ENCODE measurements at places on chromosomes 6 and 20.
A peak's percentile ranks its signal among the peaks of the same experiment; 100 is the strongest.

GRCh38 chr20:4949833-4950178 is 51.5 kb downstream of the SLC23A2 start:
- no peaks in the 10 kb centered on the region for H3K4me1 ChIP-seq
- DNase-seq = peak; percentile 33
- no peaks in the 10 kb centered on the region for H3K27me3 ChIP-seq
- no peaks in the 10 kb centered on the region for H3K36me3 ChIP-seq
- no peak overlapping the region for H3K27ac ChIP-seq

- H3K36me3 ChIP-seq = no peaks in the 10 kb centered on the region
- peak overlapping the region; percentile 50 for H3K27ac ChIP-seq
- no peaks in the 10 kb centered on the region for H3K4me1 ChIP-seq
- DNase-seq = no peak
- H3K4me3 ChIP-seq = no peak overlapping the region
Observed at GRCh38 chr6:111804627-111805235, 68.5 kb downstream of the FYN start.

DNA sequence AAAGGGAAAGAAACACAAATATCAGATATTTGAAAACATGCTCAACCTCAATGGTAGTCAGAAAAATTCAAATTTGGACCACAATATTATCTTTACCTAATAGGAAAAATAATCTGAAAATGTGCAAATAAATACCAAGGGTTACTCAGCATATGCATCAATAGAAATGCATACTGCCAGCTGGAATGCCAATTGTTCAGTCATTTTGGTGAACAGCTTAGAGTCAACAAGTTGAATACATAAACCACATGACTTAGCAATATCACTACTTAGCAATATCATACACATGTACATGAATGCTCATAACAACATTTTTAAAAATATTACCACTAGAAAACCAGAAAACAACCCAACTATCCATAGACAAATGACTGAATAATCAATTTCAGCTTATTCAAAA is 212.7 kb downstream of the PTPRK start:
- no peak overlapping the region for H3K27ac ChIP-seq
- no peak overlapping the region for H3K4me3 ChIP-seq
- no peaks in the 10 kb centered on the region for H3K36me3 ChIP-seq
- no peaks in the 10 kb centered on the region for H3K4me1 ChIP-seq
- no peaks in the 10 kb centered on the region for H3K27me3 ChIP-seq

DNA sequence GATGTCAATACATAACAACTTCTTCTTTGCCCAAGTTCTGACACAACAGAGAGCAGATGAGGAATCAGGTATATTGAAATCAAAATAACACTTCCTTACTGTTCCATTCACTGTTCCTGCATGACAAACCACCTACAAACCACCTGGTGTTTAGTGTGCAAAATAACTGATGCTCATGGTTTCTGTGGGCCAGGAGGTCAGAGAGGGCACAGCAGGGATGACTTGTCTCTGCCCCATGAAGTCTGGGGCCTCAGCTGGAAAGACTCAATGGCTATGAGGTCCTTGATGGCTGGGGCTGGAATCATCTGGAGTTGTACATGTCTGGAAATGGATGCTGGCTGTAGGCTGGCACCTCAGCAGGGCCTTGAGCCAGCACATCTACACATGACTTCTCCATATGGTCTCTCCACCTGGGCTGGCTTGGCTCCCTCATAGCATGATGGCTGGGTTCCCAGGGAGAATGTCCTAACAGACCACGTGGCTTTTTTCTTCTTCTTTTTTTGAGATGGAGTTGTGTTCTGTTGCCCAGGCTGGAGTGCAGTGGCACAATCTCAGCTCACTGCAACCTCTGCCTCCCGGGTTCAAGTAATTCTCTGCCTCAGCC is 7.4 kb upstream of the COX4I2 start:
- no peak overlapping the region for H3K27ac ChIP-seq
- H3K27me3 ChIP-seq = no peaks in the 10 kb centered on the region
- no peaks in the 10 kb centered on the region for H3K36me3 ChIP-seq
- no peak overlapping the region for H3K4me3 ChIP-seq
- no peak for DNase-seq
- H3K4me1 ChIP-seq = no peaks in the 10 kb centered on the region

- H3K27me3 ChIP-seq = no peaks in the 10 kb centered on the region
- DNase-seq = no peak
- no peak overlapping the region for H3K27ac ChIP-seq
Observed at GRCh38 chr6:140812636-140813035, 1320.1 kb upstream of the GJE1 start.

DNA sequence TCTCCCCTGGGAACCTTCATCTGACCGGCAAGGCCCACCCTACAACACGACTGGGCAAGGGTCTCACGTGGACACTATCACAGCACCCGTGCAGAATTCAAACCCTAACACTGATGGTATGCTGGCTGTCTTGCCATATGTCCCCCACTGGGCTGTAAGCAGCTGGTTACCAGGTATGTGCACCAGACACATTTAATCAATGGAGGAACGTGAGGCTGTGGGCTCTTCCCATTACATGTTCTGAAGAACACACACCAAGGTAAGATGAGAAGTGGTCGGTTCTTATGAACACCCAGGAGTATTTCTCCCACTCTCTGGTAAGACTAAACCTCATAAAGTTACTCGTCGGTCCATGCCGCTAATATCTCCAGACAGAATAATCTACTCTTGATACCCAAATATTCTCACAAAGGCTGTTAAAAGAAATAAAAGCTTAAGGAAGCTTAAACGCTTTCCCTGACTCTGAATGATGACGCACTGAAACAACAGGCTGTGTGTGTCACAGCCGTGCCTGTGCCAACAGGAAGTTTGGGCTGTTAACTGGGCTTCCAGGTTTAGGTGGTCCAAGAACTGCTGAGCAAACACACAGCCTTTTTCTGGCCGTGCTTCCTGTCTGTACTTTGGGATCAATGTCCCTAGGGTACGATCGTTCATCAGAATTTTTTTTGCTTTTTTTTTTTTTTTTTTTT is 75.3 kb downstream of the SLC23A2 start:
- H3K4me3 ChIP-seq = no peak overlapping the region
- peak overlapping the region; percentile 30 for H3K27ac ChIP-seq
- DNase-seq = peak; percentile 72
- H3K36me3 ChIP-seq = no peaks in the 10 kb centered on the region

- no peaks in the 10 kb centered on the region for H3K36me3 ChIP-seq
- H3K27ac ChIP-seq = peak overlapping the region; percentile 3
- no peaks in the 10 kb centered on the region for H3K27me3 ChIP-seq
- H3K4me3 ChIP-seq = no peak overlapping the region
Observed at GRCh38 chr6:135901774-135902524, 50.4 kb downstream of the PDE7B start.

DNA sequence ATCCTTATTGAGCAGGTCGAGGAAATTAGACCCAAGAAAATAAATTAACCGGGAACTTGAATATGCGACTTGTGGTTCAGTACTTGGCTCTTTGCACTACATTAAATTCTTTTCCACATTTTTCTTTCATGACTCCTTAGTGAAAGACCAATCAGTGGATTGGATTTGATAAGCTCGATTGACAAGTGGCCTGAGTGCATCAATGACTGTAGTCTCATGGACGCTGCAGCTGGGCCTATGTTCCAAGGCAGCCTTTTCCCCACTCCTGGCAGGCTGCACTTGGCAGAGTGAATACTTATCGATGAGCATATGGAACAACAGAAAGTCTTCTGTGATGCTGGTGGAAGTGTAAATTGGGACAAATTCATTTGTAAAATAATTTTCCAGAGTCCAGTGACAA is 210.8 kb upstream of the EXOC2 start:
- no peaks in the 10 kb centered on the region for H3K36me3 ChIP-seq
- no peaks in the 10 kb centered on the region for H3K27me3 ChIP-seq
- H3K27ac ChIP-seq = no peak overlapping the region
- no peaks in the 10 kb centered on the region for H3K4me1 ChIP-seq
- H3K4me3 ChIP-seq = no peak overlapping the region
- DNase-seq = no peak

DNA sequence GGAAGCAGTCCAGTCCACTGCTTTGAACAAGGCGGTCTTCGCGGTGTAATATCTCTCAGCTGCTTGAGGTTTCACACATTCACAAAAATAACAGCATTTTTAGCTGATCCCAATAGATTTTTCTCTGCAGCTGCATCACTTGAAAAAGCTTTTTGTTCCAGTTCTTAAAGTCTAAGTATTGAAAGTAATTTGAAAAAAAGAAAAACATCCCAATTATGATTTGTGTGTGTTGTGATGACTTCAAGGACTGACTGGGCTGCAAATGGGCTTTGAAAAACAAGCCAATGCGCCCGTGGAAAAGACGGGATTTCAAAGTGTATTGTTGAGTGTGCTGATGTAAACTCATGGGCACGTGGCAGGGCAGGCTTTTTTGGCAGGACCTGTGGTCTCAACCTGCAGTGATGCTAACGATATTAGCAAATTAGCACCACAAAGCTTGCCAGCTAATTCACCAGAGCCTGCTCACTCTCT is 151.1 kb downstream of the TMEM242 start:
- H3K36me3 ChIP-seq = no peaks in the 10 kb centered on the region
- DNase-seq = no peak
- no peaks in the 10 kb centered on the region for H3K27me3 ChIP-seq
- no peak overlapping the region for H3K27ac ChIP-seq

DNA sequence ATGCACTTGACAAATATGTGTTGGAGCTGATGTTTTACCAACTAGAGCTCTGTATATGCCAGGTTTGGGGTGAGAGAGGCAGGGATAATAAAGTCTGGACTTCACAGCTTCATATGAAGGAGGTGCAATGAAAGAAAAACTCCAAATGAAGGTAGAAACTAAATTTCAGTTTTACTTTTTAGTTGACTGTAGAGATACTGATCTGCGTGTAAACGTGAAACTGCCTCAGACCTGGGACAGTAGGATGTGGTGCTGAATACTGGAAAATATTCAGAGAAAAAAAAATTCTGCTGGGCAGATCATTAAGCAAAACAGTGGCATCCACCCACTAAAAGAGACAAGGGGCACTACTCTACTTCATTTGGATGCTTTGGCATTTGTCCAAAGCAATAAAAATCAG is 94.5 kb downstream of the BACH2 start:
- DNase-seq = no peak
- no peaks in the 10 kb centered on the region for H3K27me3 ChIP-seq
- H3K36me3 ChIP-seq = no peaks in the 10 kb centered on the region
- no peak overlapping the region for H3K4me3 ChIP-seq
- H3K27ac ChIP-seq = no peak overlapping the region
- H3K4me1 ChIP-seq = no peaks in the 10 kb centered on the region

DNA sequence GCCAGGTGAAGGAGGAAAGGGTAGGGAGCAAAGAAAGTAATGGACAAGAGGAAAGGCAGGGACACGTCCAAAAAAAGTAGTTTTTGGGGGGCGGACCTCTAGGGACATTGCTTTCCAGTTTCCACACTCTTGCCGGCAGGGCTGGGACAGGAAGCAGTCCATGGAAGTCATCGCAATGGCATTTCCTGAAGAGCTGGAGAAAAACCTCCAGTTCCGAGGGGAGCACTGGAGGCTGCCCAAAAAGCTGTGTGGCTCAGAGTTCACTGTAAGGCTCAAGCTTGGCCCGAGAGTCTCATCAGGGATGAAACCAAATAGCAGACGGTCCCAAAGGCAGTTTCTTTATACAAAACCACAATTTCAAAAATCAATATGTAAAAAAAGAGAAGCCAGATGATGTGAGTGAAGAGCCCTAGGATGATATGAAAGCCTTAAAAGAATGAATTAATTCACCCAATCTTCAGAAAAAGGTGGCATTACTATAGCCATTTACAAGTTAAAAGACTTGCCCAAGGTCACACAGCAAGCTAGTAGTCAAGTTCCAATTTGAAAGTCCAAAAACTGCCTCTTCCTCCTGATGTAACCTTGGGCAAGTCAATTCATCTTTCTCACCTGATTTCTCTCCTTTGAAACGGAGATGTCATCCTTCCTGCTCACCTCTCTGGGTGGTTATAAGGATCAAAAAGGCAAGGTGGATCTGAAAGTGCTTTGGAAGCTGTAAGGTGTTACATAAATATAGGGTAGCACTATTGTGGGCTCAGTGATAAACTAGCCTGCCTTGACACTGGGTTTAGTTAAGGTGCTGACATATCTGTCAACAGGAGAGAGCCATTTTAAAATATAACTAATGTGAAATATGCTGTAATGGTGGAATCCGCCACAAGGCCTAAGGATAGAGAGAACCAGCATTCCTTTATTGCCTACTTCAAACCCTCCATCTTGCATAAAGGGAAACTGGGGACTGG is 9.1 kb downstream of the BCL2L1 start:
- H3K4me1 ChIP-seq = peaks cover 34% of the 10 kb centered on the region
- H3K27me3 ChIP-seq = no peaks in the 10 kb centered on the region
- DNase-seq = peak; percentile 44
- H3K36me3 ChIP-seq = no peaks in the 10 kb centered on the region

DNA sequence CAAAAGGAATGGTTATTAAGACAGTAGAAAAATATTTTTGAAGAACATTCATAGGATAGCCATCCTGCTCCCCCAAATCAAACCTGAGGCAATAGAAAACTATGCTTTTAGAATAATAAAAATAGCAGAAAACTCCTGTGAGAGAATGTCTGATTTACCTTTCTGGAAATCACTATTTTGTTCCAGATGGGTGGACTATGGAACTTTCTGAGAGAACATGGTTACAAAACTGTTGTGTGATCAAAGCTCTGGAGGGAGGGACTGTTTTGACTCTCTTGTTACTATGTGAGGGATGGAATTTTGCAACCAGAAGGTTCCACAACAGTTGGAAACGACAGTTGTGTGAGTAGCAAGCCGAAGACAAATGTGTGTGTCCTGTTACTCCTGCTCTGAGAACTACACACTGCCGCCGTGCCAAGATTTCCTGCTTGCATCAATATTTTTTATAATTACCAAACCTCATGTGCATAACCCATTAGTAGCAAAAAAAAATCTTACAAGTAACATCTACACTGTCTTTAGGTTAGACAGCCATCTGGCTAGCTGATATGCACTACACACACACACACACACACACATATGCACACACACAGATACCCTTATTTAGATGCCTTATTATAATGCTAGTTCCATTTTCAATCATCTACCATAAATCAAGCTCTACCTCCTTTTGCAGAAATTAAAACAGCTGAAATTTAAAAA is 11.0 kb upstream of the HIVEP1 start:
- H3K4me1 ChIP-seq = no peaks in the 10 kb centered on the region
- H3K27me3 ChIP-seq = no peaks in the 10 kb centered on the region
- DNase-seq = no peak
- no peaks in the 10 kb centered on the region for H3K36me3 ChIP-seq
- H3K27ac ChIP-seq = no peak overlapping the region

- H3K4me1 ChIP-seq = no peaks in the 10 kb centered on the region
- H3K27ac ChIP-seq = no peak overlapping the region
- no peaks in the 10 kb centered on the region for H3K27me3 ChIP-seq
Observed at GRCh38 chr6:33947047-33947446, 143.2 kb upstream of the MLN start.

DNA sequence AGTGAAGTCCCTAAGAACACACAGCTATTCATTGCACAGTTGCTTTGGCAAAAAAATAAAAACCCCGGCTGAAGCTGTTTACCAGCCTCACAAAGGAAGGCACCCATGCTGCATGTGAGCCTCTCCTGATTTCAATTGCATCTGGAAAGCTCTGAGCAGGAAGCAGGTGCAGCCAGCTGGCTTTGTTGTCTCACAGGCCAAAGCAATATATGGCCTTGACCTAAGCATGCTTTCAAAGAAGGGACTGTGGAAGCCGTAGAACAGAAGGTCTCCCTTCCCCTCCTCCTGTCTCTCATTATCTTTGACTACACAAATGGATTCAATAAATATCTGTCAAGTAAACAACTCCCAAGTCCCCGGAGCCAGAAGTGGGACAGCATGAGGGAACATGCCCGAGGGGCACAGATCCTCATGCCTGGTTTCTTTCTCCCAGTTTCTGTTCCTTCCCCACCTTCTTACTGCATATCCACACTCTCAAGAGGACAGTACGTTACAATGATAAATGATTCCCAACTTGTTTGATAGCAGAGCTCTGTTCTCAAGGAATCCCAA is 57.2 kb upstream of the PCSK2 start:
- H3K27ac ChIP-seq = no peak overlapping the region
- no peak overlapping the region for H3K4me3 ChIP-seq
- DNase-seq = no peak
- H3K27me3 ChIP-seq = no peaks in the 10 kb centered on the region
- H3K36me3 ChIP-seq = no peaks in the 10 kb centered on the region
